NCI-H1048 (cell line): ENCODE measurements at places on chromosomes 11 and 22.

DNA sequence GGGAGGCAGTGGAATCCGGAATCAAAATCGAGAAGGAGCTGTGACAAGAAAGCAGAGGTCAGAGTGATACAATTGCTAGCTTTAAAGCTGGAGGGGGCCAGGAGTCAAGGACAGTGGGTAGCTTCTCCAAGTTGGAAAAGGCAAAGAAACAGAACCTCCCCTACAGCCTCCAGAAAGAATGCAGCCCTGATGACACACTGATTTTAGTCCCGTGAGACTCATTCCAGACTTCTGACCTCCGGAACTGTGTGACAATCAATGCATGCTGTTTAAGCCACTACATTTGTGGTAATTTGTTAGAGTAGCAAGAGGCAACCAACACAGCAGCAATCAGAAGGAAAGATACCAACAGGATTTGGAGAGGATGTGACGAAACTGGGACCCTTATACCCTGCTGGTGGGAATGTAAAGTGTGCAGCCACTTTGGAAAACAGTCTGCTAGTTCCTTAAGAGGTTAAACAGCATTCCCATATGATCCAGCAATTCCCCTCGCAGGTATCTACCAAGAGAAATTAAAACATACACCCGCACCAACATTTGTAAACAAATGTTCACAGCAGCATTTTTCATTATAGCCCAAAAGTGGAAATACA lies 66.7 kb downstream of the DSCAML1 start:
- DNase-seq, result no peak

- DNase-seq, result no peak
These were observed 82.2 kb upstream of the AKIP1 start for GRCh38 chr11:8828580-8829361.

- DNase-seq, result no peak
These were observed 16.8 kb upstream of the NUP160 start for GRCh38 chr11:47864901-47865300.

DNA sequence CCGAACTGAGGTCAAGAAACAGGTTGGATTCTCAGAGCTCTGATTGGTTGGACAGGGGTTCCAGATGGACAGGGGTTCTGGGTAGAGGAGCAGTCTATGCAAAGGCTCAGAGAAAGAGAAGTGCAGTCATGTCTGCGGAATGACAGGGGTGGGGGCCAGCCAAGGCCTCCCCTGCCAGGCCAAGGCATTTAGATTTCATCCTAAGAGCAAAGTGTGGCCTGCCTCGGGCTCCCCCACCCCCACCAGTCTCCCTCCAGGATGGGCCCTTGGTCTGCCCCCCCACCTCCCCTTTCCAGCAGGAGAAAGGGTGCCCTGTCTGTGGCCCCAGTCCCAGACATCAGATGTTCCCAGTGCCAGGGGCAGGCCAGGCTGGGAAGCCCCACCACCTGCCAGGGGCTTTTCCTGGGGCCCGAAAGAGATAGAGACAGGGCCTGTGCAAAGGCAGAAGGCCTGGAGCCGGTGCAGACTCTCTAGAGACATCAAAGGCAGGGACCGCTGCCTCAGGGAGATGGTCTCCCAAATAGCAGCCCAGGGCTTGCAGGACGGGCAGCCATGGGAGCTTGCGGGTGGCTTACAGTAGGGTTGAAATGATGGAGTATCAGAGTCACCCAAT lies 9.4 kb downstream of the SUSD2 start:
- no peak for DNase-seq

- DNase-seq, result no peak
These were observed 1.8 kb upstream of the VSTM5 start for GRCh38 chr11:93852242-93852641.

DNA sequence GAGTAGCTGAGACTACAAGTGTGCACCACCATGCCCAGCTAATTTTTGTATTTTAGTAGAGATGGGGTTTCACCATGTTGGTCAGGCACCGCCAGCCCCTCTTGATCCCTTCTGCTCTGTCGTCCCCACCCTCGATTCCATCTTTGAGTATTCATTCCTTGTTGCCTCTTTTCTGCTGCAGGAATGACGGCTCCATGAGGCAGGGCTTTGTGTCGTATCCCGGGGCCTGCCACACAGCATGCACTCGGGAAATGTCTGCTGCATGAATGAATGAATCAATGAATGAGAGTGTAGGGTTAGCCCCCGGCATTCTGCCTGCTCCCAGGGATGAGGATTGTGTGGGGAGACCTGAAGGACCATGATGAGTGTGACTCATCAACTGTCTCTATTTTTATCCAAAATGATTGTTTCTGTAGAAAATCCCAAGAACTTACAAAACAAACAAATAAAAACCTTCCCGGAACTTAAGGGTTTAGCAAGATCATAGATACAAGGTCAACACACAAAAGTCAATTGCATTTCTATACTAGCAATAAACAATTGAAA lies 54.6 kb upstream of the SLC22A12 start:
- DNase-seq, result no peak

DNA sequence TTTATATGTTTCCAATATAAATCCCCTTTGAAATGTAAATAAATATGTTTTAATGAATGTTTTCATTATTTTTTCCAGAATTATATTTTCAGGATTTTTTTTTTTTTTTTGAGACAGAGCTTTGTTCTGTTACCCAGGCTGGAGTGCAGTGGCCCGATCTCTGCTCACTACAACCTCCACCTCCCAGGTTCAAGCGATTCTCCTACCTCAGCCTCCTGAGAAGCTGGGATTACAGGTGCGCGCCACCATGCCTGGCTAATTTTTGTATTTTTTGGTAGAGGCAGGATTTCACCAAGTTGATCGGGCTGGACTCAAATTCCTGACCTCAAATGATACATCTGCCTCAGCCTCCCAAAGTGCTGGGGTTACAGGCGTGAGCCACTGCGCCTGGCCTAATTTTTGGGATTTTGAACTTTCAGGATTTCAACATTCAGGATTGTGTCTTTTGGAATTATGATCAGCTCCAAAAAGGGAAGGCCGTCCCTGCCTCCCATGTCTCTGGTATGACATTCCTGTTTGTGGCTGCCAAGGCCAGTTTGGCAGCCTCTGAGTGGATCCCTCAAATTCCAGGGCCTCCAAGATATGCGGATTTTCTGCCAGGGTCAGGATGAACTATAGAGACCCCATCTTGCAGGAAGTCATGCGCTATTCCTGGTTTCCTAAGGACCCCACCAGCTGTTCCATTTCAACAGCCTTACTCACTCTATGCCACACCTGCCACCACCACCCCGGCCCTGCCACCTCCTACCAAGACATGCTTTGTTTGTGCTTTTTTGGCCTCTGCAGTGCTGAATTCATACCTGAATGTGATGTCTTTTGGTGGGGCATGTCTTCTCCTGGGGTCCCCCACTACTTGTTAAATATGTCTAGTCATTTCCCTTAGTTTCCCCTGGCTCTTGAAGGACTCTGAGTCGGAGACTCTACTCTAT lies 21.9 kb upstream of the TMPRSS4 start:
- no peak for DNase-seq

- DNase-seq, result no peak
These were observed 567.9 kb downstream of the NTM start for GRCh38 chr11:131938351-131938751.

DNA sequence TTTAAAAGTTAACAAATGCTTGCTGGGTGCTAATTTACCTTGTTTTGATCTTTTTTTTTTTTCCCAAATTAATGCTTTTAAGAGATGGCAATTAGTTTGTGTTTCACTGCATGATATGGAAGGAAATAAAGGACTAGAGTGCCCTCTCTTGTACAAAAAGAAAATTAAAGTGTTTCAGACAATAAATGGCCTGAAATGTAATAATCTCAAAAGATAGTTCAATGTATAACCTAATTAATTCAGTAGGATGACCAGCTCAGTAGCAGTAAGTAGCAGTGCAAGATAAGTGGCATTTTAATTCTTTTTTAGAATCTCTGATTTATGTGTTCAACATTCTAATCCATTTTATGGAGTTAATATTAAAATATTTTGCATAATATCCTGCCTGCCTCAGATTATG lies 39.9 kb upstream of the MYO18B start:
- DNase-seq, result no peak

GRCh38 chr11:80565231-80565630 lies 1124.4 kb upstream of the TENM4 start:
- no peak for DNase-seq
